Placental epithelial cell (primary cell): ENCODE measurements at places on chromosomes 1 and 21. TPM values are rescaled to one million over a fixed set of nuclear protein-coding genes. Genes with fewer than 3 reads are reported as not detected.

FTCD gene
- total RNA-seq = 0.39 and 0.65 TPM in 2 replicates

GRIK3 gene
- not detected in 2 replicates for total RNA-seq

RGS5 gene
- 0.39 and 1.8 TPM in 2 replicates for total RNA-seq

TMED5 gene
- total RNA-seq = 51.4 and 67.0 TPM in 2 replicates

CLEC20A gene
- 0.43 and 0.79 TPM in 2 replicates for total RNA-seq

LORICRIN gene
- not detected in 2 replicates for total RNA-seq

DPH2 gene
- total RNA-seq = 16.5 and 29.6 TPM in 2 replicates

IL24 gene
- 0.22 TPM in 1 of 2 replicates, not detected in the other for total RNA-seq

PROX1 gene
- 0.79 and 1.2 TPM in 2 replicates for total RNA-seq

TFF3 gene
- total RNA-seq = not detected in 2 replicates

FAM78B gene
- total RNA-seq = not detected in 2 replicates

FYB2 gene
- total RNA-seq = not detected in 2 replicates

OR14K1 gene
- total RNA-seq = not detected in 2 replicates

KANK4 gene
- total RNA-seq = 137 TPM in 2 replicates

DISC1 gene
- total RNA-seq = 6.6 and 13.7 TPM in 2 replicates

GCSAML gene
- total RNA-seq = under 0.01 and 0.22 TPM in 2 replicates

ERICH3 gene
- total RNA-seq = not detected in 2 replicates

C21orf58 gene
- total RNA-seq = 5.4 and 6.7 TPM in 2 replicates

GNG4 gene
- 1.2 and 2.4 TPM in 2 replicates for total RNA-seq

DMBX1 gene
- total RNA-seq = not detected in 2 replicates

CRABP2 gene
- total RNA-seq = 129 and 609 TPM in 2 replicates

LCE3C gene
- total RNA-seq = not detected in 2 replicates

HOOK1 gene
- 1.7 and 5.5 TPM in 2 replicates for total RNA-seq

AMPD1 gene
- total RNA-seq = not detected in 2 replicates

NCAM2 gene
- total RNA-seq = not detected in 2 replicates

HMGN1 gene
- 212 and 296 TPM in 2 replicates for total RNA-seq

CRYAA gene
- not detected in 2 replicates for total RNA-seq

SH2D1B gene
- not detected in 2 replicates for total RNA-seq

BATF3 gene
- total RNA-seq = 0.54 and 0.79 TPM in 2 replicates

OR10J1 gene
- total RNA-seq = not detected in 2 replicates

SPRR4 gene
- total RNA-seq = not detected in 2 replicates

SGIP1 gene
- 0.11 and 0.39 TPM in 2 replicates for total RNA-seq

HPCA gene
- under 0.01 TPM in 1 of 2 replicates, not detected in the other for total RNA-seq

PLD5 gene
- 5.1 and 6.5 TPM in 2 replicates for total RNA-seq

CD84 gene
- 0.39 TPM in 1 of 2 replicates, not detected in the other for total RNA-seq

WDR64 gene
- 1.2 and 1.3 TPM in 2 replicates for total RNA-seq

LCE1E gene
- not detected in 2 replicates for total RNA-seq

CFAP107 gene
- total RNA-seq = not detected in 2 replicates

NIBAN1 gene
- total RNA-seq = 0.33 and 0.79 TPM in 2 replicates

SLC16A4 gene
- 60.8 and 113 TPM in 2 replicates for total RNA-seq

C1QA gene
- total RNA-seq = not detected in 2 replicates

AKNAD1 gene
- total RNA-seq = 3.5 and 5.1 TPM in 2 replicates
